Heart left ventricle (tissue), 16 donors: ENCODE measurements at places on chromosomes 5 and 9. TPM values are rescaled to one million over a fixed set of nuclear protein-coding genes. Genes with fewer than 3 reads are reported as not detected.

The MAMDC2 gene
- 3.9 TPM for polyA plus RNA-seq

The MZB1 gene
- 0.72 TPM for polyA plus RNA-seq

GRCh38 chr9:88808019-88808656 is 183.1 kb upstream of the S1PR3 start:
- H3K4me3 ChIP-seq: no peak overlapping the region
- H3K27ac ChIP-seq: no peak overlapping the region
- no peak for DNase-seq
- no peaks in the 10 kb centered on the region for H3K27me3 ChIP-seq

- no peak overlapping the region for H3K27ac ChIP-seq
- no peaks in the 10 kb centered on the region for H3K27me3 ChIP-seq
- no peak for DNase-seq
- no peaks in the 10 kb centered on the region for H3K4me1 ChIP-seq
Measured at GRCh38 chr5:61177070-61177469, 14.8 kb upstream of the SMIM15 start.

DNA sequence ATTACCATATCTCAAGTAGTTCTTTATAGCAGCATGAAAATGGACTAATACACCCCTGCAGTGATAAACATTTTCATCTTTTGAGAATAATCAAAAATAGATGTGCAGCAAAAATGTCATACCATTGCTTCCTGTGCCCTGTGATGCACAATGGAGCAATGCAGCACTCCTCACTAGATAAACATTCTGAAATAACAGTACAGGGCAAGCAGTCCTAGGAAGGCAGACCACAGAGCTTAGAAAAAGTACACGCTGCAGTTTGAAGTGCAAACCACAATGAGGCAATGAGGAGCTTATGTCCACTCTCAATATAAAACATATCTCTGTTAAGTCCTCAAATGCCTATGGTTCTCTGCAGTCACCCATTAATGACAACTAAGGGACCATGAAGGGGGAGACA is 367.6 kb downstream of the PDE4D start:
- H3K27me3 ChIP-seq: no peaks in the 10 kb centered on the region
- no peak for DNase-seq
- no peak overlapping the region for H3K4me3 ChIP-seq
- H3K4me1 ChIP-seq: no peaks in the 10 kb centered on the region

The MLANA gene
- polyA plus RNA-seq: not detected

The HK3 gene
- polyA plus RNA-seq: 4.2 TPM

GRCh38 chr5:62305358-62305714 is 670 bp upstream of the KIF2A start:
- no peak for DNase-seq
- peak overlapping the region; percentile 93 for H3K4me3 ChIP-seq
- H3K36me3 ChIP-seq: no peaks in the 10 kb centered on the region
- H3K4me1 ChIP-seq: peaks cover 34% of the 10 kb centered on the region
- no peaks in the 10 kb centered on the region for H3K27me3 ChIP-seq
- H3K27ac ChIP-seq: peak overlapping the region; percentile 93

- peak overlapping the region; percentile 15 for H3K27ac ChIP-seq
- H3K27me3 ChIP-seq: no peaks in the 10 kb centered on the region
- peak overlapping the region; percentile 78 for H3K4me3 ChIP-seq
- no peaks in the 10 kb centered on the region for H3K36me3 ChIP-seq
- DNase-seq: no peak
Measured at GRCh38 chr5:151448038-151448985, 909 bp downstream of the SLC36A1 start.

DNA sequence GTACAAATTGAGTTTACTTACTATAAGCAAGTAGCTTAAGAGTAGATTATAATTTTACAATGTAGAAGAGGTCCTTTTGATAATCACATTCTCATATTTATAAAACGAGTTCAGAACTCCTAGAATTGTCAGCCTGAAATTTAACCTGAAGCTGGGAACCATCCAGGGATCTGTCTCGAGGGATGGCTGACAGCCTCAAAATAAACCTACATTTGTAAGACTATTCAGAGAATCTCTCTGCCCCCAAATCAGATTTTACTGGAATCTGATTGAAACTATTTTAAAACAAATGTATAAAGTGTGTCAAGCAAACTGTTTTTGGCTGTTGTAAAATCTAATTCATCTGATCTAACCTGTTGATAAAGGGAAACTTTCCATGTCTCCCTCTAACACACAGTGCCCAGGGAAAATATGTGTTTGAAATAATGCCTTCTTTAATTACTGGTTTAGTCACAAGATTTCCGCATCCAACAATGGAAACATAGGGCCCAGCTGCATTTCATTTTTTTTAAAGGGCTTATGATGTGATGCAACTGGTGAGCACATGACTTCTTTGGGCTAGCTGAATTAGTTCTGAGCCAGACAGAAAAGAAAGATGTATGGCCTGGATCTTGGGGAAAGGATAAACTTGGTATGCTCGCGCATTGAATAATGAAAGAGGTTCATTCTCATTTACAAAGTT is 30.3 kb downstream of the SLC25A46 start:
- DNase-seq: no peak
- no peak overlapping the region for H3K4me3 ChIP-seq
- no peaks in the 10 kb centered on the region for H3K27me3 ChIP-seq
- H3K27ac ChIP-seq: no peak overlapping the region
- H3K4me1 ChIP-seq: no peaks in the 10 kb centered on the region
- no peaks in the 10 kb centered on the region for H3K36me3 ChIP-seq

- no peak for DNase-seq
- H3K4me1 ChIP-seq: no peaks in the 10 kb centered on the region
- H3K27me3 ChIP-seq: no peaks in the 10 kb centered on the region
- H3K36me3 ChIP-seq: no peaks in the 10 kb centered on the region
- no peak overlapping the region for H3K27ac ChIP-seq
Measured at GRCh38 chr5:65204966-65205365, 276.8 kb downstream of the ADAMTS6 start.

DNA sequence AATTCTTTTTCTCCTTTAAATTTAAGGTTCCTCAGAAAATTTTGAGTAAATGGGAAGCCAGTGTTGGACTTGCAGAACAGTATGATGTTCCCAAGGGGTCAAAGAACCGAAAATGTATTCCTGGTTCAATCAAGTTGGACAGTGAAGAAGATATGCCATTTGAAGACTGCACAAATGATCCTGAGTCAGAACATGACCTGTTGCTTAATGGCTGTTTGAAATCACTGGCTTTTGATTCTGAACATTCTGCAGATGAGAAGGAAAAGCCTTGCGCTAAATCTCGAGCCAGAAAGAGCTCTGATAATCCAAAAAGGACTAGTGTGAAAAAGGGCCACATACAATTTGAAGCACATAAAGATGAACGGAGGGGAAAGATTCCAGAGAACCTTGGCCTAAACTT is 76.0 kb downstream of the NSD1 start:
- no peaks in the 10 kb centered on the region for H3K4me1 ChIP-seq
- peaks cover 98% of the 10 kb centered on the region for H3K36me3 ChIP-seq
- no peak overlapping the region for H3K4me3 ChIP-seq
- no peak for DNase-seq
- no peaks in the 10 kb centered on the region for H3K27me3 ChIP-seq

DNA sequence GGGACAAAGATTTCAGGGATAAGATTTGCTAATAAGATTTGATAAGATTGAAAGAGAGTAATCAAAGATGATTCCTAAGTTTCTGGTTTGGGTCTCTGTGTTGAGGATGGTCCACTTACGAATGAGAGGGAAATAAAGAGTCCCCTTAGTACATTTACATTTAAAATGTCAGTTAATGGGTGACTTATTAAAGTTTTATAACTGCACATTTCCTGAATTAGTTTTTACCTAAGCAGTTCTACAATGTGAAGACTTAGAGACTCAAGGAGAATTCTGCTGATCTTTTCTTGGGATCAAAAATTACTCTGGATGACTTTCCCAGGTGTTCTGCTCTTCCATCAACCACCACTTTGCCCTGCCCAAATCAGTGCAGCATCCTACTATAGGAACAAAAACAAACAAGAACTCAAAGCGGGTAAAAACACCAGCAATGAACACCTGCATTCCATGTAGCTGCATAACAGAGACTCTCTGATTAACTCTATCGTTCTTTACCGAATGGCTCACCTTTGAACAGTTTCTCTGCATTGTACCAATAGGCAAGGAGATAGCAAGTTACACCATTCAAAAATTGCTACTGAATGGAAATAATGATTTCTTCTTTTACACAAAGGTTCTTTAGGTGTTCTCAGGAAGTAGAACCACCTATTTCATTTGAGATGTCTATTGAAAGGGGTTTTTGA is 65.3 kb downstream of the PRLR start:
- H3K27ac ChIP-seq: no peak overlapping the region
- H3K4me3 ChIP-seq: no peak overlapping the region
- DNase-seq: no peak
- no peaks in the 10 kb centered on the region for H3K4me1 ChIP-seq

The RETREG1 gene
- polyA plus RNA-seq: 24.5 TPM

- DNase-seq: no peak
- H3K4me3 ChIP-seq: no peak overlapping the region
- no peaks in the 10 kb centered on the region for H3K27me3 ChIP-seq
- no peak overlapping the region for H3K27ac ChIP-seq
Measured at GRCh38 chr5:143418140-143418866, 14.8 kb upstream of the NR3C1 start.

DNA sequence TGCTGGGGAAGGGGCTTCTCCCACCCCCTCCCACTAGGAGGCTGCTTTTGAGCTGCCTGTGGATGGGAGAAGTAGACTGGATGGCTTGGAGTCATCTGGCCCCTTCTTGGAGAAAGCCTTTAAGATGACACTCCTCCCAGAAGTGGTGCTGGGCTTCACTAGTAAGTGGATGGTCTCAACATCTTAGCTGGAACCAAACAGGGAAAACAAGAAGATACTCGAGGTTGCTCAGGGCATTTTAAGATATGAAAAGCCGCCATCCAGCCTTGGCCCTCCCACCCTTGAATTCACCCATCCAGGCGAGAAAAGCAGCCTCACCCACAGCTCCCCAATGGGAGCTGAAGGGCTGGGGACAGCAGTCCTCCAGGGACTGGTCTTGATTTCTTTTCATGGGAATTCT is 7.8 kb upstream of the SMIM32 start:
- no peak overlapping the region for H3K27ac ChIP-seq
- H3K4me1 ChIP-seq: no peaks in the 10 kb centered on the region
- no peak overlapping the region for H3K4me3 ChIP-seq

GRCh38 chr9:85117831-85118230 is 448.3 kb downstream of the NTRK2 start:
- no peaks in the 10 kb centered on the region for H3K36me3 ChIP-seq
- DNase-seq: no peak
- H3K4me1 ChIP-seq: no peaks in the 10 kb centered on the region
- H3K27me3 ChIP-seq: peaks cover 3% of the 10 kb centered on the region
- no peak overlapping the region for H3K27ac ChIP-seq
- H3K4me3 ChIP-seq: no peak overlapping the region

The CHD1 gene
- 8.6 TPM for polyA plus RNA-seq

GRCh38 chr9:88266416-88266815 is 121.8 kb upstream of the SPIN1 start:
- no peak overlapping the region for H3K4me3 ChIP-seq
- no peaks in the 10 kb centered on the region for H3K4me1 ChIP-seq
- H3K36me3 ChIP-seq: no peaks in the 10 kb centered on the region
- DNase-seq: no peak

- no peak for DNase-seq
- H3K4me3 ChIP-seq: no peak overlapping the region
- H3K27ac ChIP-seq: no peak overlapping the region
- no peaks in the 10 kb centered on the region for H3K27me3 ChIP-seq
- H3K4me1 ChIP-seq: no peaks in the 10 kb centered on the region
- H3K36me3 ChIP-seq: no peaks in the 10 kb centered on the region
Measured at GRCh38 chr9:114225561-114226212, 70.3 kb downstream of the COL27A1 start.

DNA sequence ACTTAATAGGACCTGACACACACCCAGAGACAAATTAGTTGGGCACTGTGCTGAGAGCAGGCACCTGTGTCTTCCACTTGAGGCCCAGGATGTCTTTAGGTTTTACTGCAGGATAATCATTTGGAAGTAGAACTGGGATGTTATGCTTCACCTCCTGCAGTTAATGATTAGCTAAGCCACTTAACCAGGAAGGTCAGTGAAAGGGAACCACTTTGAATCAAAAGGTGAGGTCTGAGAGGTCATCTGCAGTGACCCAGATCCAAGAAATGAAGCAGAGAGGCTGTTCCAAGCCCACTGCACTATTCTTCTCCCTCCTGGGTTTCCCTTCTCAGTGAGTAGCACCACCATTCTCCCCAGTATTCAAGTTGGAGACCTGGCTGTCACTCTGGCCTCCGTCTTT is 110.5 kb downstream of the SNX18 start:
- H3K4me1 ChIP-seq: peaks cover 22% of the 10 kb centered on the region
- no peak for DNase-seq
- no peaks in the 10 kb centered on the region for H3K27me3 ChIP-seq
- H3K4me3 ChIP-seq: no peak overlapping the region

The FBN2 gene
- 9.0 TPM for polyA plus RNA-seq

The PCSK5 gene
- polyA plus RNA-seq: 1.3 TPM

- no peaks in the 10 kb centered on the region for H3K4me1 ChIP-seq
- H3K27me3 ChIP-seq: no peaks in the 10 kb centered on the region
- no peak overlapping the region for H3K27ac ChIP-seq
- H3K4me3 ChIP-seq: no peak overlapping the region
- DNase-seq: no peak
- H3K36me3 ChIP-seq: no peaks in the 10 kb centered on the region
Measured at GRCh38 chr9:33800886-33801285, 5.5 kb downstream of the PRSS3 start.

The ZDHHC11B gene
- 8.8 TPM for polyA plus RNA-seq

The GDF9 gene
- 0.27 TPM for polyA plus RNA-seq

The TOR2A gene
- polyA plus RNA-seq: 3.4 TPM

DNA sequence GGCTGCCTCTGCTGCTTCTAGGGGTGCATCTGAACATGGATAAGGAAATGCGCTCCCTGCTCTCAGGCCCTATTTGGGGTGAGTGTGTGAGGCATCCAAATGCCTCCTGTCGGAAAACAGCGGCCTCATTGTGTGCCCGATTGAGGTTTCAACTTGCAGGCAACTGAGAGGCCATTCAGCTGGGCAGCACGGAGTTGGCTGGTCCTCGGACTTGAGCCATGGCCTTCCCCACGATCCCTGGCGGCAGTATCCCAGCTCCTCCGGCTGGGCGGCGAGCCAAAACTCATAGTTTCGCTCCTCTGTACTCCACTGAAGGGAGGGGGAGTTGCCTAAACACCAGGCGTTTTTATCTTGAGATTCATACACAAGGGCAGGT is 597.3 kb upstream of the SGCD start:
- H3K27ac ChIP-seq: peak overlapping the region; percentile 76
- H3K27me3 ChIP-seq: no peaks in the 10 kb centered on the region
- H3K4me1 ChIP-seq: peaks cover 30% of the 10 kb centered on the region
- DNase-seq: peak; percentile 84
- H3K4me3 ChIP-seq: peak overlapping the region; percentile 61

The SETD9 gene
- polyA plus RNA-seq: 6.5 TPM

The RBM27 gene
- polyA plus RNA-seq: 8.4 TPM

The KLF4 gene
- 9.9 TPM for polyA plus RNA-seq
